Bronchial epithelial cell (primary cell): ENCODE measurements at places on chromosomes 11 and 22. TPM values are rescaled to one million over a fixed set of nuclear protein-coding genes. Genes with fewer than 3 reads are reported as not detected.

Gene DBX1
- not detected in 2 replicates for total RNA-seq

Gene NXPE2
- not detected in 2 replicates for total RNA-seq

Gene YPEL1
- 0.13 and 0.26 TPM in 2 replicates for total RNA-seq

Gene KCNQ1
- 1.0 and 1.6 TPM in 2 replicates for total RNA-seq

Gene MUC2
- total RNA-seq, result not detected in 2 replicates

Gene SHISA8
- not detected in 2 replicates for total RNA-seq
